ENCODE measurements at places on chromosomes 12 and 14.

DNA sequence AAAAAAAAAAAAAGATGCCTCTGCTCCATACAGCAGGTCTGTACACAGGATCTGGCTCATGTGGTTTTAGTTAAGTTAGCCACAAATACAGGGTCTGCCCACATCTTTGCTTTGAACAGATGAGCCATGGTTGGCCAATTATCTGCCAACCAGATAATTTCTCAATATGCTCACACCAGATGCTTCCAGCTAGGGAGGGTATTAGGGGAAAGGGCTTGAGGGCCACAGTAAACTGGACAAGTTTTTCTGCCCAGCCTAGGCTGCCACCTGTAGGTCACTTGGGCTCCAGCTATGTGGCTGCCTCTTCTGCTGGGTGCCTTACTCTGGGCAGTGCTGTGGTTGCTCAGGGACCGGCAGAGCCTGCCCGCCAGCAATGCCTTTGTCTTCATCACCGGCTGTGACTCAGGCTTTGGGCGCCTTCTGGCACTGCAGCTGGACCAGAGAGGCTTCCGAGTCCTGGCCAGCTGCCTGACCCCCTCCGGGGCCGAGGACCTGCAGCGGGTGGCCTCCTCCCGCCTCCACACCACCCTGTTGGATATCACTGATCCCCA is 776 bp downstream of the RDH5 start:
- no peak for DNase-seq

DNA sequence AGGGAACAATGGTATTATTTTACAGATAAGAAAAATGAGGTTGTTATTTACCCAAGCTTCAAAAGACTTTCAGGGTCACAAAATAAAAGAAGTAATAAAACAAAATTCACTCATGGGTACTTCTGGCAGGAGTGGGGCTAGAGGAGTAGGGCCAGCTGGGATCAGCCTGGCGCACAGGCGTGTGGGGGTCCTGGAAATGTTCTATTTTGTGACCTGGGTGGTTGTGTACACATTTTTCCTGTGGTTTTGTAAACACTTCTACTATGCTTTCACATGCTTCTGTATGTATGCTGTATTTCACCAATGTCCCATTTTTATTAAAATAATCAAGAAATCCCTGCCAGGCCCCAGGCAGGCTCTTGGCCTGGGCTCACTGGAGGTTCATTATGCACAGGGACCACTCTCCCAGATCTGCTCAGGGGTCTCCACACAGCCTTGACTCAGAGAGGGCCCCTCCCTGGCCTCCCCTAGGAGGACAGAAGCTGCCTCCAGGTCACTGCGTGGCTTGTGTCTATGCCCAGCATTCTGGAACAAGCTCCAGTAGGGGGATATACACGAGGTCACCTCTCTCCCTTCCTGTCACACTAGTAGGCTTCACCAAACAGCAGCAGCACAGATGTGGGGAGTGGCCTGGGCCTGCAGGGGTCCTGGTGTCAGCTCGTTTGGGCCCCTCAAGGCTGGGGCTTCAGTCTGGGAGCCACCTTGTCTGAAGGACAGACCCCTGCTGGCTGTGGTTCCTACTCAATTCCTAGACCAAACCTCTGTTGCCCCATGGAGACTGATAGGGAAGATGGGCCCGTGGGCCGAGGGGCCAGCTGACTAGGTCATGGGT is 37.8 kb downstream of the ANAPC7 start:
- DNase-seq = no peak

GRCh38 chr14:56322531-56322930 is 204.3 kb downstream of the PELI2 start:
- peak; percentile 82 for DNase-seq

GRCh38 chr12:52687497-52688385 is 7.5 kb upstream of the KRT1 start:
- DNase-seq = peak; percentile 59

GRCh38 chr12:113958108-113958507 is 8.0 kb downstream of the RBM19 start:
- no peak for DNase-seq

- DNase-seq = no peak
These were observed 41.7 kb upstream of the MYRFL start for GRCh38 chr12:69783365-69783764.
